ENCODE measurements at places on chromosomes 4 and X. TPM values are rescaled to one million over a fixed set of nuclear protein-coding genes. Genes with fewer than 3 reads are reported as not detected.
A peak's percentile ranks its signal among the peaks of the same experiment; 100 is the strongest.

Gene MAGEE1
- 4.7 TPM for total RNA-seq

Gene UCHL1
- total RNA-seq: 37.5 TPM

Gene GAGE12C
- not detected for total RNA-seq

Gene GUCY1A1
- total RNA-seq: 74.0 TPM

DNA sequence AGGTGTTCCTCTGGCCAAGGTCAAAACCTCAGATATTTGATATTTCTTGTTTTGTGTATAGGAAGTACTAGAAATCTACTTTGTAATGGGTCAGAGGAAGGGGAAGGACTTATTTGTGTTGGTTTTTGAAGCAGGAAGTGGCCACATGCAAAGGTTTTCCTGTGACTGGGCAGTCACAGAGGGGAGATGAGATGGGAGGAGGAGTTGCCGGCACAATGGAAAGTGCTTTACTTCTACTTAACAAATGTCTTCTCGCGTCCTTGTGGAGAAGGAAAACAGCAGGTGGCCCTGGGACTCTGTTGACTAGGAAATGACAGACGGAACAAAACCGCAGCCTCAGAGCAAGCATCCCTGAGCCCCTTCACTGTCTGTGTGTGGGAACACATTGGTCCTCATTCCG lies 46.6 kb downstream of the SHROOM2 start:
- DNase-seq: no peak

GRCh38 chrX:69156638-69157037 lies 8.6 kb downstream of the PJA1 start:
- no peak for DNase-seq

- DNase-seq: no peak
These were observed 1197.7 kb downstream of the C4orf33 start for GRCh38 chr4:130293692-130294091.

- no peak for DNase-seq
These were observed 107.0 kb downstream of the SLC4A4 start for GRCh38 chr4:71445811-71446210.

DNA sequence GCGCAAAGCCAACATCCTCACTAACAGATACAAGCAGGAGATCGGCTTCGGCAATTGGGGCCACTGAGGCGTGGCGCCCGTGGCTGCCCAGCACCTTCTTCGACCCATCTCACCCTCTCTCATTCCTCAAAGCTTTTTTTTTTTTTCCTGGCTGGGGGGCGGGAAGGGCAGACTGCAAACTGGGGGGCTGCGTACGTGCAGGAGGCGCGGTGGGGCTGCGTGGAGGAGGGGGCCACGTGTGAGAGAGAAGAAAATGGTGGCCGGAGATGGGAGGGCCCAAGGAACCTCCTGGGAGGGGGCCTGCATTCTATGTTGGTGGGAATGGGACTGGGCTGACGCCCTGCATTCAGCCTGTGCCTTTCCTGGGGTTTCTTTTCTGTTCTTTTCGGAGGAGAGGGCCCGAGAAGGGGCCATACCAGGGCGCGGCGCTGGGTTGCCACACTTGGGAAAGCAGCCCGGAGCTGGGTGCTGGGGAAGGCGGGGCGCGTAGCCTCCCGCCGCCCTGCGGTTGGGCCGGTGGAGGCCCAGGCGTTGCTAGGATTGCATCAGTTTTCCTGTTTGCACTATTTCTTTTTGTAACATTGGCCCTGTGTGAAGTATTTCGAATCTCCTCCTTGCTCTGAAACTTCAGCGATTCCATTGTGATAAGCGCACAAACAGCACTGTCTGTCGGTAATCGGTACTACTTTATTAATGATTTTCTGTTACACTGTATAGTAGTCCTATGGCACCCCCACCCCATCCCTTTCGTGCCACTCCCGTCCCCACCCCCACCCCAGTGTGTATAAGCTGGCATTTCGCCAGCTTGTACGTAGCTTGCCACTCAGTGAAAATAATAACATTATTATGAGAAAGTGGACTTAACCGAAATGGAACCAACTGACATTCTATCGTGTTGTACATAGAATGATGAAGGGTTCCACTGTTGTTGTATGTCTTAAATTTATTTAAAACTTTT lies 4.5 kb downstream of the MID1IP1 start:
- DNase-seq: peak; percentile 87

Gene NR3C2
- total RNA-seq: 22.9 TPM

Gene CITED1
- total RNA-seq: not detected

- DNase-seq: no peak
These were observed 171.8 kb downstream of the HNRNPD start for GRCh38 chr4:82201805-82202641.

DNA sequence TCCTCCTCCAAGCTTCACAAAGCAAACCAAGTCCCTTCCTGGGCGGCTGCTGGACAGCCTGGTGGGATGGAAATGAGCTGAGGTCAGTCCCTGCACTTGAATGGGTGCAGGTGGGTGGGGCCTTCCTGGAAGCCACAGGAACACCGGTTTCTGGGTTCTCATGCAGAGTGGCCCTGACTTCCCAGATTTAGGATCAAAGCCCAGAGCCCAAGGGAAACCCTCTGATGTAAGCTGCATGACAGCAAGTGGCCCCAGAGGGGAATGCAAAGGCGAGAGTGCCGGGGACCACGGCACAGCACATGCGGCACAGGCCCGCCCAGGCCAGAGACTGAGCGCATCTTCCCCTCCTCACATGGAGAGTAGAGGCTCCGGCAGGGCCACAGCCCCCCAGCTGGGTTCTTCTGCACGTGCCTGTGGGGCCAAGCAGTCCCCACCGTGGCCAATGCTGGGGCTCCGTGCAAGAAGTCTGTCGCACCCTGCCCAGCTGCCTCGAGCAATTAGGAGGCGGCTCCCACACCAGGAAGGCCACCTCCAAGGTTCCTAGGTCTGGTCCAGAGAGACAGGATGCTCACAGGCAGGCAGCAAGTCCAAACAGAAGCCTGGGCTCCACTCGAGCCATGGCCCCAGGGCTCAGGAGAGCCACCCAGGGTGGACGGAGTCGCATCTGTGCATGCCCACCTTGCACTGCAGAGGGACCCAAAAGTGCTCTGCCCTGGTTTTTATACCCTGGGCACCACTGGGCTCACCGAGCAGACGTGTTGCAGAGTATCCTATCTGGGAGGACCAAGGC lies 83.0 kb downstream of the HTRA3 start:
- no peak for DNase-seq

- DNase-seq: no peak
These were observed 79.2 kb downstream of the USP9X start for GRCh38 chrX:41164449-41164848.

Gene PABPC4L
- 3.0 TPM for total RNA-seq

Gene KLHL4
- total RNA-seq: 1.2 TPM

- no peak for DNase-seq
These were observed 7.3 kb downstream of the GRPEL1 start for GRCh38 chr4:7060346-7061150.

DNA sequence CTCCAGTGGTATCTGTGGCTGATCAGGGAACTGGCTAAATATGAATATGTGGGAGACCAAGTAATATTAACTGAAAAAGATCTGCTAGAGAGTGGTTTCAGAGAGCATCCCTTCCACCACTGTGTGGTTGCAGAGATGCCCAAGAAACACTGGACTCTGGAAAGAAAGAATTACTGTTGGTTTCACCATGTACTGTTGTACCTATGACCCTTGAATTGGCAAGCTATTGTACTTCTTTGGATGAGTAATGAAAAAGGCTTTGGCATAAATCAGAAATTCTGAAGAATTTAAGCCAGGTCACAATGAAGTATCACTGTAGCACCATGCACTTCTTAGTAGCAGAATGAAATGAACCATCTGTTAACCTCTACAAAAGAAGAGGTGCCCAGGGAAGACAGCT lies 134.4 kb upstream of the INTU start:
- no peak for DNase-seq

- DNase-seq: no peak
These were observed 106.2 kb downstream of the ALPK1 start for GRCh38 chr4:112403101-112403945.

Gene RAP1GDS1
- 35.3 TPM for total RNA-seq

GRCh38 chr4:48635310-48635709 lies 144.8 kb downstream of the FRYL start:
- DNase-seq: no peak

Gene FGF5
- 0.15 TPM for total RNA-seq

GRCh38 chr4:125123570-125124109 lies 191.1 kb upstream of the FAT4 start:
- DNase-seq: no peak

- no peak for DNase-seq
These were observed 277.9 kb upstream of the KLF3 start for GRCh38 chr4:38386005-38386551.

- peak; percentile 85 for DNase-seq
These were observed at the start of gene UNC5C for GRCh38 chr4:95548738-95549245. TSS of gene UNC5C (minus strand) at chr4:95548973.

- DNase-seq: no peak
These were observed 94.5 kb upstream of the IQCM start for GRCh38 chr4:149910177-149910576.

DNA sequence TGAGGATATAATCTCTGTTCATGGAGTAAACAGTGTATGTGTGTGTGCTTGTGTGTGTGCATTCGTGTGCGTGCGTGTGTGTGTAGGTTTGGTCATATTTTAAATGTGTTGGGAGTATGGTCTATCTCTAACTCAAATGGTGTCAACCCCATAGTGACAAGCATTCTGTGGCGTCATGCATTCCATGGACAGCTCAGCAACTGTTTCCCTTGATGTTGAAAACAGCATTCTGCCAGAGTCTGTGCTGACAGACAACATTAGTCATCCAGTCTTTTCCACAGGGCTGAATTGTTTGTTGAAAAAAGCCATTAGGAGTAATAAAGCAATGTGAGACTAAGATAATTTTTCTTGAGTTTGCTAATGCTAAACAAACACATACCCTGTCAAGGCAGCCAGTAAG lies 706.6 kb downstream of the PCDH19 start:
- no peak for DNase-seq

Gene TMPRSS11F
- total RNA-seq: not detected

GRCh38 chr4:130035391-130035790 lies 939.4 kb downstream of the C4orf33 start:
- no peak for DNase-seq

GRCh38 chrX:42714981-42715700 lies 62.8 kb downstream of the PPP1R2C start:
- DNase-seq: peak; percentile 60

- no peak for DNase-seq
These were observed 5.5 kb downstream of the RPS6KA6 start for GRCh38 chrX:84182516-84182915.
